ENCODE measurements at places on chromosomes 6 and 20.
A peak's percentile ranks its signal among the peaks of the same experiment; 100 is the strongest.

DNA sequence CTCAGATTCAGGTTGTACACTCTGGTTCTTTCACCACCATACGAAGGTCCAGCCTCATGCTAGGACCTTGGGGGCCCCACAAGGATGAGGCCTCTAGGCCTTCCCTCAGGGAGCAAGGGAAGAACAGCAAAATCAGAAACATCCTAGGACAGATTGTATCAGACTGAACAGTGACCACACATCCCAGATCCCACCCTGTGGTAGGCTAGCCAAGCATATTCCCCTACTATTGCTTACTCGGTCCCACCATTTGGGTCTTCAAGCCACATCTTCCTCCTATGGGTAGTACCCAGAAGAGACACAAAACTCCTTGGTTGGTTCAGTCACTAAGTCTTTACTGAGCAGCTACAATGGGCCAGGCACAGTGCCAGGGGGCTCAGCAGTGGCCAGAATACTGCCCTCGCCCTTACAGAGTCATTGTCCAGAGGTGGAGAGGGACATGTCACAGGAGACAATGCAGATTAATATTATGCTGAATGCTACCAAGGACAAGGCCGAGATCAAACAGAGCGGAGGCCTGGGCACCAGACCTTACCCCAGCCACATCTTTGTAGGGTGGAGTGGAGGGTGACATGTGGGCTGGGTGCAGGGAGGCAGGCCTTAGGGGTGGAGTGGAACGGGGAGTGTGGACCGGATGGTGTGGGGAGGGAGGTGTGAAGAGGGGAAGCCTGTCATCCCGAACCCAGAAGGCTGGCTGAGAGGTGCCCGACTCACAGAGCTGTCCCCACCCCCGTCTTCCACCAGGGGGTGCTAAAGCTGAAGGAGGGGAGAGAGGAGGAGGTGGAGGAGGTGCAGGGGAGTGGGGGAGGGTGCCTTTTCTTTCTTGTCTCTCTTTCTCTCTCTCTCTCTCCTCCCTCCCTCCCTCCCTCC lies 6.8 kb upstream of the MAPK13 start:
- peak; percentile 81 for DNase-seq

- no peak for DNase-seq
Measured at GRCh38 chr6:36829919-36830544, 9.2 kb downstream of the CPNE5 start.

DNA sequence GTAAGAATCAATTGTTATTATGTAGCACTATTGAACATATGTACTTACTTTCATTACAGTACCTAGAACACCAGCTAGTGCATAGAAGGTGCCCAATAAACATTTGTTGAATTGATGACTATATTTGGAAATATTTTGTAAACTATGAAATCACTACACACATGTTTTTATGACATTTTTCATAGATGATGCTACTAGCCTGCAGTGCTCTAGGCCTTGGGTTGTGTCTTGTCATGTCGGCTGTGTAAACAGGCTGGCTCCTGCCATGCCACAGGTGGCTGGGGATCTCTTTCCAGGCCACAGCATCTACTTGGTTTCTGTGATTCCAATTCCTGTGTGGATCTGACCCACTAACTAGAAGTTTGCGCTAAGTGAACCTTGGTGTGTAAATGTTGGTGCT lies 43.3 kb upstream of the EDN1 start:
- no peak for DNase-seq

DNA sequence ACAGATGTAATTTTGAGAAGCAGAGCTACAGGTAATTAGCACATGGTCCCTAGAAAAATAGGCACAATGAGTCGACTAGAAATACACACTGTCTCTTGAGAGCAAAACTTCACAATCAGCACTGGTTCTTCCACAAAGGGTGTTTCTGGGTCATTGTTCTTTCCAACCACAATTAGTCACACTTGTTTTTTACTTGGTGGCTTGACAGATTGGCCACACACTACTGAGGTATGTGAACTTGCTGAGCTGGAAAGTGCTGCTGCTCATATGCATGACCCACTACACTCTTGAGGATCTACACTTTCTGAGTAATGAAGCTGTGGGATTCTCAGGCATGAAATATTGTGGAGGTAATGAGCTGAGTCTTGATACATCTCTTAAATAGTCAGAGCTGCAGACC lies 347.7 kb downstream of the BCKDHB start:
- peak; percentile 93 for DNase-seq

DNA sequence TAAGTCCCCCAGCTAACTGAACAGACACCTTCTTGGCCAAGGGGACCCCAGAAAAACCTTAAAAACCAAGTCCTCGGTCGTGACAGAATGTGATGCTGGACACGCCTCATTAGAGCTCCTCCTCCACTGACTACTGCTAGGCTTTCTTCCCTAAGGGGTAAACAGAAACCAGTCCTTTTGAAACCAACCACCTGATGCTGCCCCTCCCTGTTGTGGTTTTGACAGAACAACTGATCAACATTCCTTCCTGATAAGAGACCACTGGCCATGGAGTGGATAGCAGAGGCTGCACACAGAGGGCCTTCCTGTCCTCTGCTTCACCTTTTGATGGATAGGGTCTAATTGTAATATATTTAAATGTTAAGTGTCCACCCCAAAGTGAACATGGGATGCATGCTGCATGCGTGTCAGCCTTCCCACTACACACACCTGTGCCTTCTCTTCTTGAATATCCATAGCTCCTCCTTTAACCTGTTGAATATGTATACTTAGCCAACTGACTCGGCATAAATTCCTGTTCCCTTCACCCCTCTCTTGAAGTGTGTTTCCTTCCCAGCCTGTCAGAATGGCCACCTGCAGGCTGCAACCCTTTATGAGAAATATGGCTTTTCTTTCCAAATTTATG lies 27.9 kb upstream of the SLC2A12 start:
- DNase-seq: no peak

GRCh38 chr20:8221887-8222419 lies 89.9 kb downstream of the PLCB1 start:
- no peak for DNase-seq

DNA sequence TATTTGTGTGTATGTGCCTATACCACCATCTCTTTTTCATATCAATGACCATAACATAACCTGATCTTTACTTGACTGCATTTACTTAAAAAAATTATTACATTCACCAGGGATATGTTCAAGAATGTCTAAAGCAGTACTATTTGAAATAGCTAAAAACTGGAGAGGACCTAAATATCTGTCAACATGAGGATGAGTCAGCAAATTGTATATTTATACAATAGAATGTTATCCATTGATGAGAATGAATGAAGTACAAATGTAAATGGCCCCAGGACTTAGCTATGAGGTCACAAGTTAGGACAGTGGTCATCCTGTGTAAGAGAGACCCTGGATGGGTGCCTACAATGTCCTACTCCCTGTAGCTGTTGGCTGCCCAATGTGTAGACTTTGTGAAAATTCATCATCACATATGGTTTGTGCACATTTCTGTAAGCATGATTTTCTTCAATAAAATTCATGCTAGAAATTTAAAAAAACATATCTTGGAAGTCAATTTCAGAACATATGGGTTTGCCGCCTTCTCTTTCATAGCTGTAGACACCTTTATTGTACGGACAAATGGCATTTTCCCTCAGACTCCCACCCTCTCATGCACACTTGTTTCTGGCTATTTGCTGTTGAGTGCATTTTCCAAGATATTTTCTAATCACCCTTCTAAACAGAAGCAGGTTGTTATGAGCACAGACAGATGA lies 202.4 kb downstream of the CDH26 start:
- DNase-seq: no peak

DNA sequence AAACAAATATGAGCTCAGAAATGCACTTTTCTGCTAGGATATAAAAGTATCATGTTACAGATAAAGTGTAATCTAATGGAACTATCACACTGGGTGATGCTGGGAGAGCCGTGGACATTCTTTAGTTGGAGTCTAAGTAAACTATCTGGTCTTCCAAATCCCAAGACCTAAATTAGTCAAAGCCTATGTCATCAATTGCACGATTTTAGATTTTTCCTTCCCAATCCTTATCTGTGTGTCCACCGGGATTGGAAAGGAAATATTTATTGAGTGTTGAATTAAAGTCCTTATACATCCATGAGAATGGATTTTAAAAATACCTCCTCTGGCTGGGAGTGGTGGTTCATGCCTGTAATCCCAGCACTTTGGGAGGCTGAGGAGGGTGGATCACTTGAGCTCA lies 19.6 kb upstream of the MRAP2 start:
- DNase-seq: no peak

GRCh38 chr6:97885325-97885724 lies 602.3 kb upstream of the MMS22L start:
- DNase-seq: no peak

DNA sequence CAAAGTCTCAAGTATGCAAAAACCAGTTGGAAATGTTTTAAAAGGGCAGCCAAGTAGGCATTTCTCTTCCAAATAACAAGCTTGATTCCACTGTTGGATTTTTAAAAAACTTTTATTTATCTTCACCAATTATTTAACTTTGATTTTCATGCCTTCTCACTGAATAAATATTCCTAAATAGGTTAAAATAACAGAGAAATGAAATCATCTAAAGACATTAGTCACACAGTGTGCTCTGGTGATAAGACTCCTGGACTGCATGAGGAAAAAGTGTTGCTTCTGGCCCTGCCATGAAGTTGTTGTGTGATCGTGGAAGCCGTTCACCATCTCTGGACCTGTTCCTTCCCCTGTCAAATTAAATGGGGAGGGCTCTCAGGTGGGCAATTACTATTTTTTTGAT lies 33.8 kb upstream of the IGF2R start:
- no peak for DNase-seq

DNA sequence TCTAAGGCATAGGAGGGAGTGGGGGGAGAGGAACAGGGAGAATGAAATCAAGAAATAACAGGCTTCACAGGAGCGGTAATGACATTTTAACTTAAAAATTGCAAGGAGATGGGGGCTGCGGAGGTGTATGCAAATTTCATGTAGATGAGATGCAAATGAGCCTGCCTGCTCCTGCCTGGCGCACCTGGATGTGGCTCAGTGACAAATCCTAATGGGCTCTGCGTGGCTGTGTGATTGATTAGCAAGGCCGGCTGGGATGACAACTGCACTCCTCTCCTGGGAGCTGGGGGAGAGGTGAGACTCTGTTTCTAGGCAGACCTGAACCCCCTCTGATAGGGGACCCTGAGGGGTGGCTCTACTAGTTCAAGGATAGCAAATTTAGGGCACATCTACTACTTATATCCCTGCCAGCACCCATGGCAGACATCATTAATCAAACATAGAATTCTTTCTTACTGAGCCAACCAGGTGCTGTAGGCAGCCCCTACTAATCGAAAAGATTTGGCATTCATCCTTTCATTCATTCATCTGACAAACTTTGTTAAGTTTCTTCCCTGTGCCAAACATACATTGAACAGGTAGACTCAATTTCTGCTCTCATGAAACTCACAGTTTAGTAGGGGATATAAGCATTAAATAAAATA lies 38.4 kb upstream of the TGM2 start:
- DNase-seq: no peak

DNA sequence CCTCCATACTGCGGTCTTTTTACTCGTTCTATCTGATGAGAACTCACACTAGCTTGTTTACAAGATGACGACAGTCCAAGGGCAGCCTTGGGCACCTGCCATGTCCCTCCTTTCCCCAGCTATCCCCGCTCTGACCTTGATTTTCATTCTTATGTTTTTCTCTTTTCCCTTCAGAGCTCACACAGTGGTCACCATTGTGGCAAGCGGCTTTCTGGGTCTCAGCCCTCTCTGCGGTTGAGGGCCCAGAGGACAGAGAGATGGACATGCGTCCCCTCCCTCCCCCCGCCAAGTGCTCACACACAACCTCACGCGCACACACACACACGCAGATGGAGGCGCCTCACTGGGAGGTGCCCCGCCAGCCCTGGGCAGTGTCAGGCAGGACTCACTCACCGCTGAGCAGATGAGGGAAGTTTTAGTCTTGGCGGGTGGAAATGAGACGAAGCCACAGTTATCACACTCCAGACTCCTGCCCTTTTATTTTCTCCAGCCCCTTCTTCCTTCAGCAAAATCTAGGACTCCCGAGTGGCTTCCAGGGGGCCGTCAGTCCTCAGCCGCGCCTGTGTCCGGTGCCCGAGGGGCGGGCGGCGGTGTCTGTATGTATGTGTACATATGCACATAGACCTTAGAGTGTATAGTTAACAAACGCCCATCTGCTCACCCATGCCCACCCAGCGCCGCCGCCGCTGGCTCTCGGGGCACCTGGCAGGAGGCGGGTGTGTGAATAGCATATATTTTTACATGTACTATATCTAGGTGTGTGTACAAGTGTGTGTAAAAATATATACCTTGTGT lies 13.8 kb upstream of the MYL9 start:
- DNase-seq: no peak

DNA sequence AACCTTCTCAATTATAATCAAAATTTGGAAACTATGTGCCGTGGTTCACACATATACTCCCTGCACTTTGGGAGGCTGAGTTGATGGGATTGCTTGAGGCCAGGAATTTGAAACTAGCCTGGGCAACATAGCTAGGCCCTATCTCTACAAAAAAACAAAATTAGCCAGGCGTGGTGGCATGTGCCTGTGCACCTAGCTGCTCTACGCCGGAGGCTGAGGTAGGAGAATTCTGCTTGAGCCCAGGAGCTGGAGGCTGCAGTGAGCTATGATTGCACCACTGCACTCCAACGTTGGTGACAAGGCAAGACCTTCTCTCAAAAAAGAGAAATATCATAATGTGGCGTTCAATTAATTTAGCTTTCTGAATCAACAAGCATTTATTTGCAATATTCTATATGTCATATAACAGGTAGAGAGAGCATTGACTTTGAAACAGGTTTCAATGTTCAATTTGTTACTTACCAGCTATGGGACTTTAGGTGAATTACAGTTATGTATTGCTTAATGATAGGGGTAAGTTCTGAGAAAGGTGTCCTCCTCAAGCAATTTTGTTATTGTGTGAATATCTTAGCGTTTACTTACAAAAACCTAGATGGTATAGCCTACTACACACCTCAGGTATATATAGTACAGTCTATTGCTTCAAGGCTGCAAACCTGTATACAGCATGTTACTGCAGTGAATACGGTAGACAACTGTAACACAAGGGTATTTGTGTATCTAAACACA lies 2.2 kb upstream of the SYCP2 start:
- DNase-seq: no peak

DNA sequence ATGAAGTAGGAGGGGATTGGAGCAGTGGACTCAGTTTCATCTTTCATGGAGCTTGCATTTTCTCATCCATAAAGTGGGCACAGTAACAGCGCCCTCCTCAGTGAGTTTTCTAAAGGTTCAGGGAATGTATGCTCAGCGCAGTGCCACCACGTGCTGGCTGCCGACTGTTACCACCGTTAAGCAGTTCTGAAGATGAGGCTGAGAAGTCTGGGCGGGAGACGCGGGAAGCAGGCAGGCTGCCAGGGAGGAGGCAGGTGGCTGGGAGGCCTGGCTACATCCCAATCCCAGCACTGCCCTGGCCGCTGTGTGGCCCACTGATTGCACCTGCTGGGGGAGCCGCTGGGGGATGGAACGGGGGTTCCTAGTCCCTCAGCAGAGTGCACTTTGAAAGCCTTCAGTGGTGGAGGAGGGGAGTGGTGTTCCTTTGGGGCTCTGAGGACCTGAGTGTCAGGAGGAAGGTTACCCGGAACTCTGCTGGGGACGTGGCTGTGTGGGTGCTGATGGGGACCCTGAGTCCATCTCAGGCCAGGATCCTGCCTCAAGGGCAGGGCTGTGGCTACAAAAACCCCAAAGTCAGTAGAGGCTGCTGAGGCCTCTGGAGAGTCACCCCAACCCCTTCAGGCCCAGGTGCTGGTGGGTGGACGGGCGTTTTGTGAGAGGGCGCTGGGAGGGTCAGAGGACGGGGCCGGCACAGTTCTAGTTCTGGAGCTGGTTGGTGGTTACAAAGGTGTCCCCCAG lies 28.0 kb upstream of the PHACTR3 start:
- DNase-seq: no peak
